GM23338 (cell line): ENCODE measurements at places on chromosomes 12 and 14. TPM values are rescaled to one million over a fixed set of nuclear protein-coding genes. Genes with fewer than 3 reads are reported as not detected.
A peak's percentile ranks its signal among the peaks of the same experiment; 100 is the strongest.

GRCh38 chr12:100403446-100403845 lies 46.6 kb downstream of the SLC17A8 start:
- no peak for DNase-seq

DNA sequence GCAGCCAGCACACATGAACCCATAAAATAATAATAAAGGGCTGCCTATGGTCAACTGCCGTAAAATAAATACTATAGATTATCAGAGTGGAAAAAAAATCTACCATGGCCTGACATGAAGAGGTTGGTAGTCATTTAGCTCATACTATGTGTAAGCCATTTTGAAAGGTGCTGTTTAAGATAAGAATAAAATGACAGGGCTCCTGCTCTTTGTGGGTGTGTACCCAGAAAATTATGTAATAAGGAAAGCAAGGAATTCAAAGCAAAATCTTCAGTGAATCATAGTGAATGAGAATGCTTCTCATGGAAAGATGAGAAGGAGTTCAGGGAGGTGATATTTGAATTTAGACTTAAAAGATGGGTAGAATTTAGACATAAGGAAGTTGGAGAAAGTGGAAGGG lies 42.9 kb upstream of the PPM1H start:
- DNase-seq: no peak

NUAK1 gene
- total RNA-seq: 15.4 and 16.9 TPM in 2 replicates

NEUROD4 gene
- total RNA-seq: 0.07 TPM in 1 of 2 replicates, not detected in the other

GLS2 gene
- total RNA-seq: 24.5 and 31.6 TPM in 2 replicates

DNA sequence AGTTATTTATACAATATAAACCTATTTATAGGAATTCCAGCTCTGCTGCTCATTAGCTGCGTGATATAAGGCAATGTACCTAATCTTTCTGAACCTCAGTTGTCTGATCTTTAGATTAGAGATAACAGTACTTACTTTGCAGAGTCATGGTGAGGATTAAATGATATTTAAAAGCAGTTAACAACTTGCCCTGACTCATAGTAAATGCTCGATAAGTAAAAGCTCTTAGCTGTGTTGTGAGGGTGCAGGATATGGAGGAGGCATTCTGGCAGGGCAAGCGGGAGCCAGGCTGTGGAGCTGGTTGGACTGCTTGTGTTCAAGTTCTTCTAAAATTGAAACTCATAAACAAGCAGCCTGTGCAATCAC lies 140.0 kb upstream of the PRICKLE1 start:
- no peak for DNase-seq

CNTN1 gene
- 26.5 and 27.0 TPM in 2 replicates for total RNA-seq

- DNase-seq: no peak
Observed at GRCh38 chr12:90084018-90084417, 375.4 kb upstream of the ATP2B1 start.

GON7 gene
- 7.4 and 12.8 TPM in 2 replicates for total RNA-seq

GRCh38 chr14:93752980-93753561 lies 35.2 kb downstream of the PRIMA1 start:
- no peak for DNase-seq

DNA sequence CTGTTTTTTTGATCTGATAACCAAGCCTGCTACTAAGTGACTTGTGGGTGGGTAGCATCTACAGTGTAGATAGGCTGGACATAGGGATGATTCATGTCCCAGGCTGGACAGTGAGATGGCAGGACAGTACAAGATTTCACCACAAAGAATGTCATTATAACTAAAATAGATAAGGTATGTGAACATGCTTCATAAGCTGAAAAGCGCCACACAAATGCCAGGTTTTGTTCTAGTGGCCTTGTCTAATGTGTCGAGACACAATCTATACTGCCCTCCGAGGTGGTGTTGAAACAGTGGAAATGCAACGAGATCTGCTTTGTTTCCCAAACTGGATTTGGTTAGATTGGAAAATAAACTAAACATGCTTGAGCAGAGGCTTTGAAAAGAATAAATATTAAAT lies 4.4 kb downstream of the LGALS3 start:
- peak; percentile 32 for DNase-seq
